CD4-positive, alpha-beta memory T cell (primary cell): ENCODE measurements at places on chromosomes 12 and 14.

DNA sequence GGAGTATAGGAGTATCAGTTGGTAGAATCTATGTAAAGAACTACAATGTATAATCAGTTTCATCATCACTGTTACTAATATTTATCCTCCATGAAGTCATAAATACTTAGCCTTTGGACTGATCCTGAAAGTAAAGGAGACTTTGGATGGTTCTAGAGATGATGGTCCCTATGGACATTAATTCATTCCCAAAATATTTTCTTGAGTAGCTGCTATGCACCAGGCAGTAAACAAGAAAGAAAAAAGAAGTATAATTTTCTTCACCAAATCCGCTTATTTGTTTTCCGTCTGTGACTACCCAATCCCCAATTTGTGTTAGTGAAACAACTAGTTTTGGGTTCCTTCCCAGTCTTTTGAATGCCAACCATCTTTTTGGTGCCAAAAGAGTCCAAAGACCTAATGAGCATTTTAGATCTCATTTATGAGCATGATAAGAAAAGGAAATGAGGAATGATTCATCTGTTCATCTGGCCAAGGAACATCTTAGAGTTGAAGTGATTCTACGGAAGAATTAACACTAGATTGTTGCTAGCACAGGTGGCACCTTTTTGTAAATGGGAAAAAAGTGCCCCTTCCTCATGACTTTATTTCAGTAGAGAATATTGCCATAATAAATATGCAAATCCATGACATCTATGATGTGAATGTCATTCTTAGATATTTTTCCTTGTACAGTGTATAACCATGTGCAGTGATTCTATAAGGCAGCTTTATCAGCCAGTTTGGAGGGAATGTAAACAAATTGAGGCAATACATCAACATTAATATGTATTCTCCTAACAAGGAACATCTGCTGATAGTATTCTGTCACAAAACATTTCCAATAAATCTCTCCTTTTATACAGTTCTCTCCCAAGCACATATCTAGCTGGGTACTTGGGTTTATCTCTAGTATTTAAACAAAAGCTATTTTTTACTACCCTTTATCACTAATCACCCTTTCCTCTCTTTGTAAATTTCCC, 85.1 kb upstream of the CCDC91 start:
- DNase-seq = no peak

DNA sequence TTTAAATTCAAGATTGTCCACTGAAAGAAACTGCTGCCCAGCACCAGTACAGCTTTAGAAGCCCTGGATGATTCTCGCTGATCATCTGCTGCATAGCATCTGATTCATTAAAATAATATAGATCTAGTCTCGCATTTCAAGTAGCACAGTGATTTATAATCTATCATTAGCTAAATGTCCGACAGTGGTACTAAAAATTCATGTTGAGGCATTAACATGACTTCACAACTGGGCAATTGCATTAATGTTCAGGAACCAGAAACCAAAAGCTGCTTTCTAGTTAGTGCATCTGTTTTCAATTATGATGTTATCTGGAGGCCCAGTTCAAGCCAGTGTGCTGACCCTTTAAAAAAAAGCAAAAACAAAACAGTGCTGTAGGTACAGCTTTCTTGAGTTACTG, 1987.2 kb upstream of the SEL1L start:
- no peak for DNase-seq

DNA sequence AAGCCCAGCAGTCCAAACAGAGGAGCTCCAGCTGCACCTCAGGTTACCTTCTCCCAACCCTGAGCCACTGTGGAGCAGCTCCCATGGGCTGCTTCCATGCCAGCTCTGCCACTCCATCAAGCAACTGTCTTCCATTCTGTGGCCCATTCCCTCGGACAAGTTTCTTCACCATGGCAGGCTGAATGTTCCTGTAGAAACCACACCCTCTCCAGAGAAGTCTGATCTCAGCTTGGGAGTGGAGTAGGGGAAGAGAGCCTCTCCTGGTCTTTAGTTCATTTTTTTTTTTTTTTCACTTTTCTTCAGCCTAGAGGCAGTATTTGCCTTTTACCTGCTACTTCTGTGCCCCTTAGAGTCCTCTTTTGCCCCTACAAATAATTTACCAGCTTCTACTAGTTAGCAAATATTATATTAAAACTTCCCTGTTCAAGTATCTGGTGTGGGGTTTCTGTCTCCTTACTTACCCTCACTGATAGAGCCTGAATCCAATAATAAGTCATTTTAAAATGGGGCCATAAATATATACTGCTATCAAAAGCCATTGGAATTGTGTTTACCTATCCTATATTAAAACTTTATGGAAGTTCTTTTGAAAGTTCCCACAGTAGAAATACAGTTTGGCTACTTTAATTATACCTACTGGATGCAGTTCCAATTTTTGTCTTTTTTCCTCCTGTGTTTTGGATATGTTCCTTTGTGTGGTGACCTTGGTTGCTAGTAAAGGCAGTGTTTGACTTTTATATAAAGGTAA, 11.7 kb upstream of the SLC17A8 start:
- no peak for DNase-seq

DNA sequence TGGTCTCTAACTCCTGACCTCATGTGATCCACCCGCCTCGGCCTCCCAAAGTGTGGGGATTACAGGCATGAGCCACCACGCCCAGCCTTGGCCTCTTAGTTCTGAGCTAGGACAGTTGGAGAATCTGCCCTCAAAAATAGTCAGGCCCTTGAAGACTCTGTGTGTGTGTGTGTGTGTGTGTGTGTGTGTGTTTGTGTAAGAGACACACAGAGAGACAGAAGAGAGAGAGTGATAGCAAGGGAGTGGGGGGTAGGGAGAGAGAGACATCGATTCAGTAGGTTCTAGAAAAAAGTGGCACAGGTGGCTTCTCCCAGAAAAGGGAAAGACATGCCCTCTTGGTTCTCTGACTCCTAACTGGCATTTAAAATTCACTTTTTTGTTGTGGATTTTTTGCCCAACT, 5.4 kb downstream of the HNF1A start:
- DNase-seq = no peak

DNA sequence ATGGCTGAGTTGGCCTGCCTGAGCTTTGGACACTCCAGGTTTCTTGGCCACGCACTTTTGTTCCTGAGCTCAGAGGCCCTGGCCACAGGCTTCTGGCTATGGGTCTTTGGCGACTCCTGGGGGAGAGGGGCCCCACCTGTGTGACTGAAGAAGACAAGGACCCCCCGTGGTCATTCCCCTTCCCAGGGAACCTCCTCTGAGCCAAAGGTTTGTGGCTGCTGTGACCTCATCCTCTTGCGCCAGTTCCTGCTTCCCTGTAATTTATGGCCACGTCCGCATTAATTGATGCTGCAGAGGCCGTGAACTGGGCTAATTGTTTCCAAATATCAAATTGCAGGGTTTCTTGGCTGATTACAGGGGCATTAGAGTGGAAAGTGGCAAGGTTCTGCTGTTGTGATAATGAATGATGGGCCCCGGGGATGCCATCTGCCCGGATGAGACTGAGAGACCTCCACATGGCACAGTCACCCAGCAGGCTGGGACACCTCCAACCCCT, 27.6 kb upstream of the NOS1 start:
- no peak for DNase-seq

DNA sequence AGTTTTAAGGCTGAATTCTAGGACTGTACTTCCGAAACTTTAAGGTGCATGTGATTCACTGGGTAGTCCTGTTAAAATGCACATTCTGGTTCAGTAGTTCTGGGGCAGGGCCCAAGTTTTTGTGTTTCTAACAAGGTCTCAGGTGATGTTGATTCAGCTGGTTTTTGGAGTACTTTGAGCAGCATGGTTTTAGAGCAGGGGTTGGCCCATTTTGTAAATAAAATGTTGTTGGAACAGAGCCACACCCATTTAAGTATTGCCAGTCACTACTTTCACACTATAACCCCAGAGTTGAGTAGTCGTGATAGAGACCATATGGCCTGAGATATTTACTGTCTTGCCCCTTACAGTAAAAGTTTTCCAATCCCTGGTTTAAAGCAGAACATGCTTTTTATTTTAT, 111.3 kb downstream of the SYNE2 start:
- DNase-seq = no peak
